ENCODE measurements at places on chromosomes 4 and X. TPM values are rescaled to one million over a fixed set of nuclear protein-coding genes. Genes with fewer than 3 reads are reported as not detected.

Gene HTN1
- total RNA-seq = not detected

Gene MAGEA10
- total RNA-seq = not detected

Gene MAGEA2B
- total RNA-seq = not detected

Gene RTL3
- total RNA-seq = not detected

Gene POU4F2
- total RNA-seq = not detected

Gene ADH7
- total RNA-seq = not detected

Gene WNK3
- 0.16 TPM for total RNA-seq

All from bronchial smooth muscle cell (primary cell).